Effector CD4-positive, alpha-beta T cell (primary cell): ENCODE measurements at places on chromosomes 2 and 18.
A peak's percentile ranks its signal among the peaks of the same experiment; 100 is the strongest.

- no peak for DNase-seq
Observed at GRCh38 chr2:227973241-227973640, 101.8 kb downstream of the DAW1 start.

GRCh38 chr2:16330982-16331381, 334.7 kb downstream of the CYRIA start:
- DNase-seq: no peak

- no peak for DNase-seq
Observed at GRCh38 chr18:8890957-8891464, 185.7 kb downstream of the MTCL1 start.

DNA sequence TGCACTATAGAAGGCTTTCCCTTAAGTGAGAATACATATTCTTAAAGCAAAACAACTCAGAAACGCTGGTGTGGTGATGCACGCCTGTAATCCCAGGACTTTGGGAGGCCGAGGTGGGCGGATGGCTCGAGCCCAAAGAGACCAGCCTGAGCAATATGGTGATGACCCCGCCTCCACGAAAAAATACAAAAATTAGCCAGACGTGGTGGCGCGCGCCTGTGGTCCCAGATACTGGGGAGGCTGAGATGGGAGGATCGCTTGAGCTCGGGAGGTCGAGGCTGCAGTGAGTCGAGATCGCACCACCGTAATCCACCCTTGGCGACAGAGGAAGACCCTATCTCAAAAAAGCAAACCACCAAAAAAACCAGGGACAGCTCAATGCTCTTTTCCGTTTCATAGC, 750 bp upstream of the CCDC150 start:
- DNase-seq: no peak

DNA sequence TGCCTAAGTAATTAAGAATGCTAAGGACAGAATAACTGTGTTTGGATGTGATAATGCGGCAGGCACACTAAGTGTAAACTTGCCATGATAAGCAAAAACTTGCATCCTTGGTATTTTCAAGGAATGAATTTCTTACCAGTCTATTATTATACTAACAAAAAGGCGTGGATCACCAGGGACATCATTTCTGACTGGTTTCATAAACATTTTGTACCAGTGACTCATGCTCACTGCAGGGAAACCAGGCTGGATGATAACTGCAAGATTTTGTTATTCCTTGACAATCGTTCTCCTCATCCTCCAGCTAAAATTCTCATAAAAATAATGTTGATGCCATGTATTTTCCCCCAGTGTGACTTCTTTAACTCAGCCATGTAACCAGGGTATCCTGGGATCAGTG, 289.5 kb downstream of the CDCA7 start:
- no peak for DNase-seq

DNA sequence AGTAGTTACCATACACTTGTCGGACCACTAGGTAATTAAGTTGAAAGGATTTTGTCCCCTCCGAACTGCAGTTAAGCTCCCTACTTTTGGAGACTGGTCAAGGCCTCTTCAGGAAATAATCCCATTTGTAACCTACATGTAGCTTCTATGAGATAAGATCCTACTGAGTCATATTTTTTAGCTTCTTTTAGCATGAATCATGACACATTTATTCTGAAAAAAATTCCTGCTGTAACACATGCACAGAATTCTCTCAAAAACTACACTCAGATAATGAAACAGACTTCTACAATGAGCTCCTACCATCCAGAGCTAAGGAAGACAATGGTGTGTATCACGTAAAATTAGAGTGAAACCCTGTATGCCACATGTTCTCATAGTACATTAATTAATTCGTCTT, 100.7 kb upstream of the CCDC195 start:
- no peak for DNase-seq

DNA sequence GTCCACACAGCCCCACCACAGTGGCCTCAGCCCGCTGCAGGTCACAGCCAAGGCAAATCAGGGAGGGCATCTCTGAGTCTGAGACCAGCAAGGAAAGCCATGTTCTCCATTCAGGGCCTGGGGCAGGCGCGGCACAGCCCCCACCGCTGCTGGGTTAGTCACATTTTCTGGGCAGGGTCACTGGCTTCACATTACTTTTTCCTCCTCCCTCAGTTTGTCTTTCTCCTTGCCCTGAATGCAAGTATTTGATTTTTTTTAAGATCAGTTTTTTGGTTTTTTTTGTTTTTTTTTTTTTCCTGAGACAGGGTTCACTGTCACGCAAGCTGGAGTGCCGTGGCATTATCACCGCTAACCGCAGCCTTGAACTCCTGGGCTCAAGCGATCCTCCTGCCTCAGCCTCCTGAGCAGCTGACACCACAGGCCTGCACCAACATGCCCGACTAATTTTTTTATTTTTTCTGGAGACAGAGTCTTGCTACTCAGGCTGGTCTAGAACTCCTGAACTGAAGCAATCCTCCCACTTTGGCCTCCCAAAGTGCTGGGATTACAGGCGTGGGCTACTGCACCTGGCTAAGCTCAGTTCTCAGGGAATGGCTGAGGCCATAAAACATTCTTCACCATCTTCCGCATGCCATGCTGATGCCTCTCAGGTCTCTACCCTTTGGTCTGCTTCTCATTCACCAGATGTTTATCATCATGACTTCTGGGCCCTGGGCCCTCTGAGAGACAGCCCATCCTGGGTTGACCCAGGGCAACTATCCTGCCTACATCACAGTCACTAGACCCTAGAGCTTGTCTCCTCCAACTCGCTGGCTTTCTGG, 628 bp upstream of the CAPG start:
- DNase-seq: no peak

DNA sequence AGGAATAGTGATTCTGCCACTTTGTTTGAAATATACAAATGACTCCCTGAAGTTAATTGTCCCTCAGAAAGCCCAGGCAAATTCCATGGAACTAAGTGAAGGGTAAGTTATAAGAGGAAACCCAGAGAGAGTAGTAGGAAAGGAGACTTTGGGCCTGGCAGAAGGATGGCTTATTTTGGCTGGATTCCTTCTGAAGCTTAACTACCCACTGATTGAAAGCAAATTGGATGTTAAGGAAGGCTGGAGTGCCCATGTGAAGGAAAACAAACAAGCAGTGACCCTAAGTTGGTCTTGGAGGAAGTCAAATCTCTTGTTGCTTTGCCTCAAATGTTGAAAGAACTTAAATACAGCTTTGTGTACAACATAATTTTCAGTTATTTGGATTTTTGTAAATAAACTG, 1106.4 kb upstream of the ZEB2 start:
- no peak for DNase-seq

- no peak for DNase-seq
Observed at GRCh38 chr2:66569321-66569851, 134.5 kb downstream of the MEIS1 start.

- DNase-seq: peak; percentile 43
Observed at GRCh38 chr2:241272303-241273209, 42.9 kb downstream of the HDLBP start.

DNA sequence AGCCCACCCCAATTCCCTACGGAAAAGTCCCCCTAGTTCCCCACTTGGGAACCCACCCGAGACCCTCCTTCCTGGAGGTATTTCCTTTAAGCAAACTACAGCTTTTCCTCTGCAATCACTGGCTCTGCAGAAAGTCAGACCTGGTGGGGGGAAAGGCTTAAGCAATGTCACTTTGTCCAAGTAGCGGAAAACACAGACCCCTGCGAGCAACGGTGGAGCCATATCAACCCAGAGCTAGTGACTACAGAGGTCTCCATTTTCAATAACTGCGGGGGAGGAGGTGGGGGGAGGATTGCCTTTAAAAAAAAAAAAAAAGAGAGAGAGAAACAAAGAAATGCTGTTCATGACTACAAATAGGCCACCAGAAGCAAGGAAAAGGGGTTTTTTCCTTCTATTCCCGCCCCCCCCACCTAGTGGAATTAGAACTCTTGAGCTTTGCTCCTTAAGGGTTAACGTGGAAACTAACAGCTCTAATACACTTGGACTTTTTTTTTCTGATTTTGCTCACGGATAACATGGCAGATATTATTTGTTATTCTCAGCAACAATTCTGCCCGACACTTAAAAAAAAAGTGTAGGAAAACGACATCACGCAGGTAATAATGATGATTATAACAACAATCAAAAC, 1.1 kb upstream of the FRZB start:
- no peak for DNase-seq

DNA sequence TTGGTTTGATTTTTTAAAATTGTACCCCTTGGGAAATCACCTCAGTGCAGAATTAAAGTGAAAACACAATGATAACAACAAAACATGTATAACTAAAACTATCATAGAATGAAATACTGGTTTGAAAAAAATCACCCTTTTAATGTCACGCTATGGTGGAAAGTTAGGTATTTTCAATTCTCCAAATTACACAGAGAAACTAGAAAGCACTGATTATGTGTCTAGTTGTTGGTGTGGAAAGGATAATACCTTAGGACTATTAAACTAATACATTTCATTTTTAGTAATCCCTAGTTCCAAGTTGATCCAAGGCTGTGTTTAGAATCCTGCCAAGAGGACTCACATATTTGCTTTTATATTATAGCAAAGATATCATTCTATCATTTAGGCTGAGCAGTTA, 71.2 kb downstream of the NUP35 start:
- DNase-seq: no peak

GRCh38 chr2:217101972-217102371, 242.1 kb upstream of the TNP1 start:
- no peak for DNase-seq

GRCh38 chr2:96342085-96342484, 6.5 kb downstream of the NCAPH start:
- peak; percentile 36 for DNase-seq

- no peak for DNase-seq
Observed at GRCh38 chr18:37393945-37394609, 171.5 kb downstream of the CELF4 start.

- no peak for DNase-seq
Observed at GRCh38 chr18:32104516-32104915, 12.8 kb downstream of the RNF138 start.
